ENCODE measurements at places on chromosomes 2 and 18. TPM values are rescaled to one million over a fixed set of nuclear protein-coding genes. Genes with fewer than 3 reads are reported as not detected.
A peak's percentile ranks its signal among the peaks of the same experiment; 100 is the strongest.

DNA sequence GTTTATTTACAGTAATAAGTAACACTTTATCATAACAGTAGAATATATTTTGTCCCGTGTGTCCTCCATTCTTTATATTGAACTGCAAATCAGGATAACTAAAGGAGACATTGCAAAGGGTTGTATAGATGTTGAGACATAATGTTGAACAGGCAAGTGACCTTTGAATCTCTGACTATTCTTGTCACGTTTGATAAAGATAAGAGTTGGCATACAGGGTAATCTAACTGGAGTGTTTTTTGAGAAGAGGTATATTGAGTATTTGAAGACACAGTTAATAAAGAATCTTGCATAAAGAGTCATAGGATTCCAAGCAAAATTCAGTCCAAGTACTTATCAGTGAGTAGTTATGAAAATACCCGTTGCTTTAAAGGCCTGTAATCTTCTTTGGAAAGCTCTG, 21.7 kb downstream of the CCDC195 start:
- DNase-seq, result no peak

DNA sequence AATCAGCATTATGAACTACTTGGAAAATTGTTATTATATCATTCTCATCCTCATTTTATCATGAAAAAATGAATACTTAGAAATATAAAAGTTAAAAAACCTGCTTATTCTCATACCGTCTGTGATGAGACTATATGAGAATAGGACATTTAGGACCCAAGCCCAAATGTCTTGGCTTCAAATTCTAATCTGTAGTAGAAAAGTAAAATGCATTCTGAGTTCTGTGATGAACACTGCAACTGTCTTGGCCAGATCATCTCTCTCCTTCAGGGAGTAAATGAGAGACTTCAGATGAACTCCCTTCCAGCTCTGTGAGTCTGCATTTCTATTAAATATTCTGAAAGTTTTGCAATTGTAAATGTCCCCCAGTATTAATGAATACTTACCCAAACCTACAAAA, 940.7 kb upstream of the KLHL29 start:
- no peak for DNase-seq

DNA sequence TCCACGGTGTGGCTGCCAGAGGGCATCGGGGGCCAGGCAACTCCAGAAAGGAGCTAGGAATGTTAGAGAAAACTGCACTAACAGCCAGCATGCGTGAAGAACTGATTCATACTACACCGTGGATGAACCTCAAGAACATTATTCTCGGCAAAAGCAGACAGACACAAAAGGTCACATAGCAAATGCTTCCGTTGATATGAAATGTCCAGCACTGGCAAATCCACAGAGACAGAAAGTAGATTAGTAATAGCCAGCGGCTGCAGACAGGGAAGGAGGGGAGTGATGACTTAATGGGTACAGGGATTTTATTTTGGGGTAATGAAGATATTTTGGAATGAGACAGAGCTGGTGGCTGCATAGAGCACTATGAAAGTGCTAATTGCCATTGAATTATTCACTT, 37.4 kb downstream of the SCTR start:
- DNase-seq, result no peak

- no peak for DNase-seq
These were observed 22.8 kb upstream of the DAW1 start for GRCh38 chr2:227848586-227848985.

Gene IAH1
- total RNA-seq, result 66.9 TPM

- DNase-seq, result peak; percentile 75
These were observed 1.3 kb upstream of the DPYSL5 start for GRCh38 chr2:26846334-26847306.

- peak; percentile 31 for DNase-seq
These were observed 9.1 kb downstream of the CAB39 start for GRCh38 chr2:230721712-230722111.

DNA sequence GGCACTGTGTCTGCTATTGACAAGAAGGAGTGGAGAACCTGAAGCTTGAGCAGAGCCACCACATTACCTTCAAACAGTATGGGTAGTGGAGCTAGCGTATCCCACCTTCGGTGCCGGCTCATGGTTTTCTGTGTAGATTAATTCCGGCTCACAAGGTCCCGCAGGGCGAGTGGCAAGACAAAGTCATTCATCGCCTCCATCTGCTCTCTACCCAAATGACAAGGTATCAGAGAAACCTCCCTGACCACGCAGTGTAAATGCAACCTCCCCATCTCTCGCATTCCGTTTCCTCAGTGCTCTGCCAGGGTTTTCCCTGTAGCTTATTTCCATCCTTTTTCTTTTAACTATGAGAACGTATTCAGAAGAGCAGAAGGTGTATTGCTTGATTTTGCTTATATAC, 79.8 kb downstream of the MAP4K4 start:
- no peak for DNase-seq

- DNase-seq, result peak; percentile 22
These were observed 30.3 kb downstream of the TANC1 start for GRCh38 chr2:158998551-158999248.

Gene HOXD8
- 15.5 TPM for total RNA-seq

- DNase-seq, result no peak
These were observed 12.4 kb upstream of the GNLY start for GRCh38 chr2:85681776-85682175.

- DNase-seq, result peak; percentile 50
These were observed 308.3 kb upstream of the SLC8A1 start for GRCh38 chr2:40760071-40760666.

DNA sequence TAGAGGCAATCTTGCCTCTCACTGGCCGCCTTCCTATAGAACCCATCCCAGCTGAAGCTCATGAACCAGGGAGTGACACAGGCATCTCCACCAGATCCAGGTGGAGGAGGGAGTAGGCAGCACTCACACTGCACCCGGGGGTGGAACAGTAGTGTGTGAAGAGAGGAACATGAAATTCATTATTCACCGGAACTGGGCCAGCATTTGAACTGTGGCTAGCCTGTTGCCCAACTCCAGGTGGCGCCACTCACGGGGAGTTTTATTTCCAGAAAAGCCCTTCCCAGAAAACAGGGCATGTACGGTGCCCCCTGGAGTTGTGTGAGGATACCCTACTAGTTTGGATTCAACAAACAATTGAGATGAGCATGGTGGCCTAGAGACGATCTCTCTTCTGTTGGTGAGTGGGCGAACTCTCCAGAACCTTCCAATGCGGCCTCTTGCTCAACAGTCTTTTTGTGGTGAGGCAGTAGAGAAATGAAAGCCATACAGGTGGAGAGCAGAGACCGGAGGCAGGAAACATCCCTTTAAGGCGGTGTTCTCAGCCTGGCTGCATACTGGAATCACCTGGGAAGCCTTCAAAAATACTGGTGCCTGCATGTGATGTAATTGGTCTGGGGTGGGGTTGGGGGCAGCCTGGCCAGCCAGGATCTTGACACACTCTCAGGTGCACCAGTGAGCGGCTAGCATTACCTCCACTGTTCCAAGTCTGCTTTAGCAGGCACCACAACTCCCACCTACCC, 73.5 kb upstream of the NEDD4L start:
- no peak for DNase-seq

GRCh38 chr18:22433956-22434355, 16.2 kb upstream of the CTAGE1 start:
- peak; percentile 58 for DNase-seq

DNA sequence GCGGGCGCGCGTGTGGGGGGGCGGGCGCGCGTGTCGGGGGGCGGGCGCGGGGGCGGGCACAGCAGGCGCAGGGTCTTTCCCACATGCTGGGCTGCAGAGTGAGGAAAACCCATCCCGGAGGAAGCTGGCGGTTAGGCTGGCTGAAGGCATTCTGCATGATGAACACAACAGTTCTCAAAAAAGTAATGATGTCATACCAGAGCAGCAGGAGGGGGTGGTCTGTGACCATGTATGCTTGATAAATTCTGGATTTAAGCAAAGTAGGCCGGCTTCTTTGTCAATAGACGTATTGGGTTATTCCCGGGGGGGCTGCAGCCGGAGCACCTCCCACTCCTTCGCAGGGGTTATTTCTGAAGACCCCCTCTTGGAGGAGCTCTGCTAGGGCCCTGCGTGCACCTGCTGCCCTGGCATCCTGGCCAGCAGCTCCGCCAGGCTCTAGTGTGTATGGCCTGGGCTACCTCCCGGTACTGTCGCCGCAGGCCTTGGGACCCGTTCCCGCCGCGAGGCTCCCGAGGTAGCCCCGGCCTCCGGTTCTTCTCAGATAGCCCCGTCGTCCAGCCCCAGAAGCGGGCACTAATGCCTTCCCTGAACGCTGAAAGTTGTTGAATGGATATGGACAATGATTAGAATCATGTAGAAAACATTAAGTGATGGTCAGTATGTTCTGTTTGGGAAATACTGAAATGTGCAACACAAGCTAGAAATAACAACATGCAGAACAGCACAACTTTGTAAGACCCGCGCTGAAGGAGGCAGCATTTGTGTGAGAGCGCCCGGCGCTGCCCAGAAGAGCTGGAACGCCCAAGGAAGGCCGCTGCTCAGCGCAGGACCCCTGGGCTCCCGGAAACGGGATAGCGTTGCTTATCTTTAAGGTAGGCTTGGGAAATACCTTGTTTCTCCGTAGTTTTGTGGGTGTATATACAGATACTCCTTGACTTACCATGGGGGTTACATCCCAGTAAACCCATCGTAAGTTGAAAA, 101.4 kb upstream of the RAB6C start:
- DNase-seq, result peak; percentile 13

DNA sequence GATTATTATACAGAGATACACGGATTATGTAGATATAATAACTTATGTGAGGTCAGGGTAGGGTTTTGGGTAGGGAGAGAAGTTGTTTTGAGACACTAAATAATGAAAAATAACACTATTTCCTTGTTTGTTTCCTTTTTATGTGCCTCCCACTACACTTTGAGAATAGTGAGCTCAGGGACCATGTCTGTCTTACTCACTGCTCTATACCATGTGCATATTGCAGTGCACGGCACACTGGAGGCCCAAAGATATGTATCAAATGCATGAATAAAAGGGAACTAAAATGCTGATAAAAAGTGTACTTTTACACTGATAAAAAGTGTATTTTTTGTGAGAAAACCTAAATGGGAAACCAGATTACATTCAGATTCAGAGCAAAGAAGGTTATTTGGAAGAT, 151.4 kb upstream of the NABP1 start:
- no peak for DNase-seq

DNA sequence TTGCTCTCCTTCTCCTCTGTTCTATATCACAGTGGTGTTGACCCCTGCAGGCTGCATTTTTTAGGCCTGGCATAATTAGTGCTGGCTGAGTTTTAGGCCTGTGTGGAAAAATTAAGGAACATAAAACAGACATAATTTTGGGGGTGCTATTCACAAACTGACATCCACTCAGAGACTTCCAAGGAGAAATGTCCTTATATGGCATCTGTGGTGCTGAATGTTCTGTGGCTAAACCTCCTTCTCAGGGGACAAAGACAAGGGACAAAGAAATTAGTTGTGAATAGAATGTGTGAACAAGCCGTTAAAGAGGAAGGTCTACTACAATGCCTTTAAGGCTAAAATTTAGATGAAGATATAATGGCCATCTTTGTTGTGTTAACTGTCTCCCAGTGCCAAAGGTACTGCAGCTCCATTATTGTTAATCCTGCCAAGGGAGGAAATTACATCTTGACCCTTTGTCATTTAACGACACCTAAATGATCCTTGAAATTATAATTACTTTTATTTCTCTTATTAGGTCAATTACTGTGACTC, 870.0 kb upstream of the CHAC2 start:
- DNase-seq, result no peak

- no peak for DNase-seq
These were observed 433.1 kb downstream of the NCKAP5 start for GRCh38 chr2:133135035-133135654.

DNA sequence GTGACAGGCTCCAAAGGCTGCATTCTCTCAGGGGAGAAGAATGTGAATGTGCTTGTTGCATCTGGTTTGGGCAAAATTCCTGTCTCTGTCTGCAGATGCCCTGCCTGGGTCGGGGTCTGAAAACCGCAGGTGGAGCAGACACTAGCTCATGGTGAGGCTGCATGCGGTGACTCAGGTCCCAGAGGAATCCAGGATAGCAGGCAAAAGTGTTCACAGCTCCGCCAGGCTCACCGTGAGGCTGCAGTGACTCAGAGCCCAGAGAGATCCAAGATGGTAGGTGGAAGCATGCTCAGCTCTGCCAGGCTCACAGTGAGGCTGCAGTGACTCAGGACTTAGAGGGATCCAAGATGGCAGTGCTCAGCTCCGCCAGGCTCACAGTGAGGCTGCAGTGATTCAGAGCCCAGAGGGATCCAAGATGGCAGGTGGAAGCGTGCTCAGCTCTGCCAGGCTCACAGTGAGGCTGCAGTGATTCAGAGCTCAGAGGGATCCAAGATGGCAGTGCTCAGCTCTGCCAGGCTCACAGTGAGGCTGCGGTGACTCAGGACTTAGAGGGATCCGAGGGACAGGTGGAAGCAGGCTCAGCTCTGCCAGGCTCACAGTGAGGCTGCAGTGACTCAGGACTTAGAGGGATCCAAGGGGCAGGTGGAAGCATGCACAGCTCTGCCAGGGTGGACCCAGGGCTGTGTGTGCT, 200.5 kb downstream of the ACKR3 start:
- DNase-seq, result peak; percentile 26

Gene SNTG2
- under 0.01 TPM for total RNA-seq

GRCh38 chr2:74051504-74051903, 66.8 kb downstream of the TET3 start:
- DNase-seq, result peak; percentile 36

Measured in fibroblast of villous mesenchyme (primary cell).